ENCODE measurements at places on chromosomes 5 and 9.

GRCh38 chr5:137837491-137838394 lies 29.9 kb upstream of the MYOT start:
- no peak for DNase-seq

GRCh38 chr5:18662231-18662630 lies 1028.0 kb downstream of the TAF11L14 start:
- no peak for DNase-seq

DNA sequence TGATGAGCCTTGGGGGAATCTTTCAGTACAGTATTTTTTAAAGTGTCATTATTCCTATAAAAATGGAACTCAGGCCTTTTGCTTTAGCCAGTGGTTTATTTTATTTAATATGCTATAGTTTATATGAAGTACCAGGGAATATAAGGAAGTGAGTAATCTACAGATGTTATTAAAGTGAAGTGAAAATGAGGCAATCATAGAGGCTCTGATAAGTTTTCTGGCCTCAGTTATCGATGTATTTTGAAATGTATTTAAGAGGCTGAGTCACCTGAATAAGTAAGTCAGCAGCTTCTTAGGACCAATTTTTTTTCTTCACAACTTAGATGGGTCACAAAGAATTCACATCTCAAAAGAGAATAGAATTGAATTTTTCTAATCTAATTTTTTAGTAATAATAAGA lies 829.0 kb downstream of the DNAH5 start:
- DNase-seq, result no peak

GRCh38 chr9:126563556-126563955 lies 50.2 kb upstream of the LMX1B start:
- DNase-seq, result no peak

DNA sequence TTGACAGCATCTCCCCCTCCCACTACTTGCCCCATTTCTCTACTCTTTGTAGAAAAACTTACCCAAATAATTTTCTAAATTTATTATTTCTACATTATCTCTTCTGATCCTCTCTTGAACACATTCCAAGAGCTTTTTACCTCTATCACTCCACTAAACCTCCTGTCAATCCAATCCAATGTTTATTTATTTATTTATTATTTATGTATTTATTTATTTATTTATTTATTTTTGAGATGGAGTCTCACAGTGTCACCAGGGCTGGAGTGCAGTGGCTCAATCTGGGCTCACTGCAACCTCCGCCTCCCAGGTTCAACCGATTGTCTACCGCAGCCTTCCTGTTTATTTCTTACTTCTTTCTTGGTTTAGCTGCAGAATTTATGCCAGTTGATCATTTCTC lies 178.5 kb upstream of the GAS1 start:
- DNase-seq, result no peak

DNA sequence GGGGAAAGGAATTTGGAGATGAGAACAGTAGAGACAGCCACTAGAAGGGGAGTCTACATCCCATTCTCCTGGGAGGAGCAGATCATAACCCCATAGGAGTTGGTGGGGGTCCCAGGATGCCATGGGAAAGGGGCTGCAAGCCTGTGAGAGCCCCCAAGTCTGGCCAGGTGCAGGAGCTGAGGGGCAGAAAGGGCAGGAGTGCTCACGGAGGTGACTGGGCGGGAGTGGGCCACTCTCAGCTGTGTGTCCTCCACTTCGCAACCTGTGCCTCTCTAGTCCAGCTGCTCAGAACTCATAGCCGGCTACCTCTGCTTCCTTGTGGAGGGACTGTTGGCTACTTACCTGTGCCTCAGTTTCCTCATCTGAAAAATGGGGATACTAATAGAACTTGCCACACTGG lies 263.9 kb downstream of the FSTL4 start:
- DNase-seq, result no peak

GRCh38 chr5:127571314-127572131 lies 54.1 kb downstream of the PRRC1 start:
- DNase-seq, result no peak

DNA sequence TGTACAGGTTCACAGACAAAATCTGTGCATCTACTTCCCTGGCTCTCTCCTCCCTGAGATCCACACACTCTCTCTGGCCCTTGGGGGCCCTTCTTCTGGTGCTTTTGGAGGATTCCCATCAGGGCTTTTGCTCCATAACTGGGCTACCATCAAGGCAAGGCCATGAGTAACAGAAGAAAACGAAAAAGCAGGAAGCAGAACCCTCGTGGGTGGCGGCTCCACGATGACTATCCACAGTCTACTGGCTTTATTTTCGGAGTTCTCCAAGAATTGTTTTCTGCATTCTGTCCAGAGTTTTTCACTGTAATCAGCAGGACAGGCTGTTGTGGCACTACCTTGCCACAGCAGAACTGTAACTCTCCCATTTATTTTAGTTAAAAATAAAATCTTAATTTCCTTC lies 19.9 kb downstream of the PNPLA7 start:
- no peak for DNase-seq

GRCh38 chr5:177310332-177310731 lies 1.4 kb downstream of the MXD3 start:
- no peak for DNase-seq
